ENCODE measurements at places on chromosomes 11 and 22.

DNA sequence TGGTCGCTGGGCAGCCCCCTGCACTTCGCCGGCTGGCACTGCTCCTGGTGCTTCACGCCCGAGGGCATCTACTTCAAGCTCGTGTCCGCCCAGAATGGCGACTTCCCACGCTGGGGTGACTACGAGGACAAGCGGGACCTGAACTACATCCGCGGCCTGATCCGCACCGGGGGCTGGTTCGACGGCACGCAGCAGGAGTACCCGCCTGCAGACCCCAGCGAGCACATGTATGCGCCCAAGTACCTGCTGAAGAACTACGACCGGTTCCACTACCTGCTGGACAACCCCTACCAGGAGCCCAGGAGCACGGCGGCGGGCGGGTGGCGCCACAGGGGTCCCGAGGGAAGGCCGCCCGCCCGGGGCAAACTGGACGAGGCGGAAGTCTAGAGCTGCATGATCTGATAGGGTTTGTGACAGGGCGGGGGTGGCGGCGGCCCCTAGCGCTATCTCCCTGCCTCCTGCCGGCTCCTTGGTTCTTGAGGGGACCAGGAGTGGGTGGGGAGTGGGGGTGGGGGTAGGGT is 13.5 kb upstream of the MIEF1 start:
- no peak for DNase-seq

DNA sequence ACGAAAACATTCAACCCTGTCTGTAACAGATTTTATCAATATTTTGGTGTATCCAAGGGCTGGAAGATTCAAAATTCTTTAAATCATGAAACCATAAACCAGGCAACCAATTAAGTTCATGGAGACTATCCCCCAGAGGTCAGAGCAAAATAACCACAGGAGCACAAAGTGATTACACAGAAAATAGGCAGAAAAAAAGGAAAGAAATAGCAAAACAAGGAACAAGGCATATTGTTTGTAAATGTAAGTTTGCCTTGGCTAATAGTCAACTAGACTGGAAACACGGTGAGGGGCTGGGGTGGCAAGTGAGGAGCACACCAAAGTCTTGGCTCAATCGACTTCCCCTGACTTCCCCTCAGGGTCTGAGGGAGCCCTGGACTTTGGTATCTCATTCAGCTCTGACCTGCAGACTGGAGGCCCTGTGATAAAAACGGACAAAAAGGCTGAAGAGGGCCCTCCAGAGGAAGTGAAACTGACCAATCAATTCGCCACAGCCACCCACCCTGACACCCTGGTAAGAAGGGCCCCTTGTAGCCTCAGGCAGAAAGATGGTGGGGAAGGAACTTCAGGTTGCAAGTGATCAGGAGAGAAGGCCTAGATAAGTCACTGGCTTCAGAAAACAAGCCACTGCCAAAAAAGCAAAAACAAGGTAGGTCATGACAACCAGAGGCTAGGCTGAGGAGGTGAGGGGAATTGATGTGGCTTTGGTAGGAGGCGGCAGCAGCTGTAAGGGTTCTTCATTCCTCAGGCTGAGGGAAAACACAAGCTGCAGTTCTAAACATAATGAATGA is 1.8 kb downstream of the SIK3 start:
- peak; percentile 82 for DNase-seq

DNA sequence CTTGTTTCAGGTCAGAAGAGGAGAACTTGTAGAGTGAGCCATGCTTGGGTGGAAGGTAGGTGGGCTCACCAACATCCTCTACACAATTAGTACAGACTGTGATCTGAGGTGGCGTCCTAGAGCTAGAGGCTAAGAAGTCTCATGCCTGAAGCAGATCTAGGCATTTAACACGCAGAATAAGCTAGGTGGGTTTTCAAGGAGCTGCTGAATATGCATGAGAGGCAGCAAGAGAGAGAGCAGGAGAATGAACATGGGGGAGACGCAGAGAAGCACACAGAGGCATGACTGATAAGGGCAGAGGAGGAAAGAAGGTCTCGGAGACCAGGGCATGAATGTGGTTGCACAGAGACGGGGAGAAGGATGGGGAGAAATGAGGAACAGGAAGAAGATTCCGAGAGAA is 36.8 kb upstream of the JAM3 start:
- DNase-seq, result no peak

GRCh38 chr11:83801799-83802198 is 515.6 kb upstream of the CCDC90B start:
- DNase-seq, result no peak

DNA sequence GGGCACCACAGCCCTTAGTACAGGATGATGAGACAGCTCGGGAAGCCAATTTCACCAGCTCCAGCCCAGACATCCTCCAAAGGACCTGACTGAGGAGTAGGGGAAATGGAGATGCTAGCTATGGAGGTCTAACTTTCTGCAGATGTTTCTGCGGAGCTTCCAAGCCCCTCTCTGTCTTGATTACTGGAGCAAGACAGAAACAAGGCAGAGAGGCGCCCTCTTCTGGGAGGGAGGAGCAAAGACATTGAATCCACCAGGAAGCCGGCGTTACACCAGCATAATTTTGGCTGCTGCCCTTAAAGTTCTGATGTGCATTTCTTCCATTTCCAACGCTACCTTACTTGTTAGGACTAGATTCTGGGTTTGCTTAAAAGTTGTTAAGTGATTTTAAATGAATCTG is 107.3 kb upstream of the HSD17B12 start:
- peak; percentile 54 for DNase-seq

GRCh38 chr11:6438979-6439571 is 1.7 kb downstream of the HPX start:
- DNase-seq, result no peak

- DNase-seq, result no peak
Measured at GRCh38 chr22:35394011-35394312, 6.0 kb upstream of the MCM5 start.

DNA sequence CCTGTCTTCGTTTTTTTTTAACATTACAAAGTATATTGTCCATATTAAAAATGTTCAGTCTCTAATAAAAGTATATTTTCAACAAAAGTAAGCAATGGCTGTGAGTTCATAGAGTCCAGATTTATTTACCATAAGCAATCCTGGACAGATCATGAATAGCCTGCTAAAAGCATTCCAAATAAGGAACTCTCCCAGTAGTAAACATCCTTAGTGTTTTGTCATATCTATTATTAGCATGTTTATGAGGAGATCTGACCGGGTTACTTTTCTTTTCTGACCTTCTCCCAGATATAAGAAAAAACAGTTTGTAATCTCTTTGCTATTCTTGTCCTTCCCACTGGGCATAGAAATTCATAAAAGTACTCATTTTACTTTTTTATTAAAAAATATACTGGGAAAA is 403.9 kb upstream of the ANO3 start:
- no peak for DNase-seq

- no peak for DNase-seq
Measured at GRCh38 chr11:126518972-126519690, 163.6 kb downstream of the ST3GAL4 start.

DNA sequence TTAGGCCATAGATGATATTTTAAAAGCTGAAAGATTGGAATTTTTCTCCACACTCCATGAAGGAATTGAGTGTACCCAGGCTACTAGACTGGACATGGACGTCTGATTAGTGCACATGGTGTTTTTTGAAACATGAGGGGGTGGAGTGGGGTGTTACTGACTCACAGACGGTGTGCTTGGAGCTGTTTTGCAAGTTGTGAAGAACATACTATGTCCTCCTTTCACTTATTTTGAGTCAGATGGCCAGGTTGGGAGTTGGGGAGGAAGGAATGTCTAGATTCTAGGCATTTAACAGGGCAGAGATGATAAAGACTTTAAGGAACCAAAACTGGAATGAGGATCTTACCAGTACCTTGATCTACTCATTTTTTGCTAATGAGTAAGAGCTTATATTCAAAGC is 158.1 kb upstream of the MTNR1B start:
- DNase-seq, result no peak

DNA sequence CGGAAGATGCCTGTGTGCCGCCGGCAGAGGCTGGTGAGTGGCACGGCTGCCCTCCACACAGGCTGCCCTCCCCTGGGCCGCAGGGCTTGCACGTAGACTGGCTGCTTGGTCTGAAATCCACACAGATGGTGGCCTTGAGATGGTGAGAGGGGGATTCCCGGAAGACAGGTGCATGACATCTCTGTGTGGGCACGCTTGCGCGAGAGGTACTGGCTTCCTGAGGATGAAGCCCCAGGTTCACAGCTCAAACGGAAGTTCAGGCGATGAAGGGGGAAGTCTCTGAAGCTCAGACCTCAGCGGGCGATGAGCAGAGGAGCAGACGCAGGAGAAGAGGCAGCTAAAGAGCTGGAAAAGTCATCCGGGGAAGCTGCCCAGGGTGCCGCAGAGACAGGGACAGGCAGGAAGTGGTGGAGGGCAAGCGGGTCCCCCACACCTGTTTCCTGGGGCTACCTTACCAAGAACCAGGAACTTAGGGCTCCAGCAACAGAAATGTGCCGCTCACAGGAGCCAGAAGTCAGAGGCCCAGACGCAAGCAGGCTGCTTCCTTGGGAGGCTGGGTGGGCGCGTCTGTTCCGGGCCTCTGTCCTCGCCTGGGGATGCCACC is 7.2 kb downstream of the CRELD2 start:
- DNase-seq, result peak; percentile 82

DNA sequence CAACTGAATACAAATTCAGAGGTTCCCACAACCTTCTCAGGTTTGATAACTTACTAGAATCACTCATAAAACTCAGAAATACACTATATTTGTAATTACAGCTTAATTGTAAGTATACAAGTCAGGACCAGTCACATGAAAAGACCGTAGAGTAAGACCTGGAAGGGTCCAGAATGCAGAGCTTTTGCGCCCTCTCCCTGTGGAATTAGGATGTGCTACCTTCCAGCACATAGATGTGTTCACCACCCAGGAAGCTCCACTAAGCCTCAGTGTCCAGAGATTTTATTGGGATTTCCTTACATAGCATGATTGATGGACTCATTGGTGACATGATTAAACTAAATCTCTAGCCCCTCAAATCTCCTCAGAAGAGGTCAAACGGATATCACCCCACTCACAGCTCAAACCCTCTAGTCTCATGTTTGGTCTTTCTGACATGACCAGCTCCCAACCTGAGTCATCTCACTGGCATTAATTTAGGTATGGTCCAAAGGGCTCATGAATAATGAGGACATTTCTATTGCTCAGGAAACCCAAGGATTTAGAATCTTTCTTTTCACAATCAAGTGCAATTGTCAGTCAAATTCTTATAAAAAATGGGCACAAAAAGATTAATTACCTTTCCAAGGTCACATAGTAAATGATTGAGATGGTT is 77.2 kb upstream of the UBASH3B start:
- DNase-seq, result no peak

GRCh38 chr11:29093416-29094120 is 923.3 kb downstream of the KCNA4 start:
- DNase-seq, result no peak

GRCh38 chr11:134463716-134464115 is 51.7 kb upstream of the B3GAT1 start:
- no peak for DNase-seq

DNA sequence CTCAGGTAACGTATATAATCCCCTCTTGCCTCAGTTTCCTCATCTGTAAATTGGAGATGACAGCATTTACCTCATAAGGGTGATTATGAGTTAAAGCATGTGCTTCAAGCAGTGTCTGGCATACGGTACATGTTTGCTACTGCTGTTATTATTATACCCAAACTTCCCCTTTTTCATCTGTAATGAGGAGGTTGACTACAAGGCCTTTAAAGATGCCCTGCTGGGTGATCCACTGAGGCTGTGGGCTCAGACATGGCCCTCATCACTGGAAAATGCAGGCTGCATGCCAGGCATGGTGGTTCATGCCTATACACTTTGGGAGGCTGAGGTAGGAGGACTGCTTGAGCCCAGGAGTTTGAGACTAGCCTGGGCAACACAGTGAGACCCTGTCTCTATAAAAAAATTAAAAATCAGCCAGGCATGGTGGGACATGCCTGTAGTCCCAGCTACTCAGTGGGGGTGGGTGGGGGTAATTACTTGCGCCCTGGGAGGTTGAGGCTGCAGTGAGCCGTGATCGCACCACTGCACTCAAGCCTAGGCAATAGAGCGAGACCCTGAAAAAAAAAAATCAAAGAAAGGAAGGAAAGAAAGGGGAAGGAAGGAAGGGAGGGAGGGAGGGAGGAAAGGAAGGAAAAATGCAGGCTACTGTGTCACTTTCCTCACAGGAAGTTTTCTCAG is 4.3 kb downstream of the PIK3IP1 start:
- peak; percentile 50 for DNase-seq

GRCh38 chr11:22671751-22672150 is 5.3 kb downstream of the GAS2 start:
- no peak for DNase-seq

DNA sequence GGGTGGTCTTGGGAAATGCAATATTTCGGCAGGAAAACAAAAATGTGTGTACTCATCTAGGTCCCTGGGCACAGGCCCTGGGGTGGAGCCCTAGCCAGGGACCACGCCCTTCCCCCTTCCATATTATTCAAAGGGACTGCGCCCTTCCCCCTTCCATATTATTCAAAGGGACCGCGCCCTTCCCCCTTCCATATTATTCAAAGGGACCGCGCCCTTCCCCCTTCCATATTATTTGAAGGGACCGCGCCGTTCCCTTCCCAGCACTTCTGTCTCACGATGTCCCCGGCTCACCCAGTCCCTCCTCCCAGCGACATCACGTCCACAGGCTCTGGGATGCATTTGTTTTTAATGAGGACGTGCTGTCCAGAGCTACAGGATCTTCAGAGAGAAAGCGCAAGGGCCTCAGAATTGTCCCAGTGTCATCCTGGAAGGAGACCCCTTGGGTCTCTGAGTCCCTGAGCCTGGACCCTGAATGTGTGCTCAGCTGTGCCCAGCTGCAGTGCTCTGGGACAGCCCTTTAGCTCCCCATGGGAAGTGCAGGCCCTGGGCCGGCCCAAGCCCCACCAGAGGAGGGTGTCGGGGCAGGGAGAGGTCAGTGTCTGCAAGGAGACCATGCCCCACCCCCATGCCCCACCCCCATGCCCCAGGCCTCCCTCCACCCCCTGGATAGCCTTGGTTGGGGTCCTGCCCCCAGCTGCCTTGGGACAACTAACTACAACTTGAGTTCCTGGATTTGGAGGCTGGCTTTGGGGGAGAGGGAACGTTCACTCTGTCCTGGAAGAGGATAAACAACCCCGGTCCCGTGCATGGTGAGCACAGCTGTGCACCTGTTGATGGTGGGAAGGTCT is 810.0 kb downstream of the BRD1 start:
- DNase-seq, result no peak

DNA sequence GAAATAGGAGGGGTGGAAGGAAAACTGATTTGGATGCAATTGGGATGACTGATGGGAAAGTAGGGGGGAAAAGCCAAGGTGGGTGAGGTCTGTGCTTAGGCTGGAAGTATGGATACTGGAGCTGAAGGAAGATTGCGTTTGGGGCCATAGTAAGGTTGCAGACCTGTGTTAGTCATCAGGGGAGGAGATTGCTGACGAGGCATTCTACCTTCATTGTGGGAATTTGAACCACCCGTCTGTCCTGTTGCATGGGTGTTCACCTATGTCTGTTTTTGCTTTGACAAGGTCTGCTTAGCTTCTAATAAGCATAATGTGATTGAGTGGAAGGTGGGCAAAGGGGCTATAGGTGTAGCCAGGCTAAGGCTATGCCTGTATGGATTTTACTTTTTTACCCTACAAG is 323.8 kb downstream of the BLID start:
- no peak for DNase-seq

GRCh38 chr11:14577835-14578529 is 57.8 kb upstream of the PSMA1 start:
- no peak for DNase-seq

Measured in GM13977 (cell line).